ENCODE measurements at places on chromosomes 2 and 18. TPM values are rescaled to one million over a fixed set of nuclear protein-coding genes. Genes with fewer than 3 reads are reported as not detected.
A peak's percentile ranks its signal among the peaks of the same experiment; 100 is the strongest.

GRCh38 chr2:193963472-193964119 is 1693.4 kb upstream of the SLC39A10 start:
- no peaks in the 10 kb centered on the region for H3K27me3 ChIP-seq
- DNase-seq = no peak

- H3K27me3 ChIP-seq = no peaks in the 10 kb centered on the region
- DNase-seq = no peak
- H3K4me3 ChIP-seq = no peak overlapping the region
Observed at GRCh38 chr2:105999211-105999989, 194.7 kb downstream of the UXS1 start.

DNA sequence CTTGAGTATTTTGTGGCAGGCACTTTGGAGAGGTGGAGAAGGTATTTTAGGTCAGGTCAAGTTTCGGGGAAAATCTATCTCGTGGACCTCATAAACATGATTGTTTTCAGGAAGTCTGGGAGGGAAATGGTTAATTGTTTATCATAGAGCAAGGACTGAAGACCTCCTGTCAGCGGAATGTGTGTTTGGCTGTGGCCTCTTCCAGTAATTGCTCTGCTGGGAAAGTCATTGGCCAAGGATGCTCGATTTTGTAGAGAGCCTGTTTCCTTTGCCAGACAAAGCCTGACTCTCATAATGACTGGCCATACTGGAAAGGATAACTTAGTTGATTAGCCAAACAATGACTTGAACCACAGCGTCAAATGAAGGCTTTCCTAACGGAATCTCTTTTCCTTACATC is 30.0 kb downstream of the IL1R2 start:
- H3K4me3 ChIP-seq = no peak overlapping the region
- H3K27ac ChIP-seq = peak overlapping the region; percentile 35
- peaks cover 29% of the 10 kb centered on the region for H3K4me1 ChIP-seq
- H3K36me3 ChIP-seq = no peaks in the 10 kb centered on the region

VAMP5 gene
- total RNA-seq = 37.2 TPM

DPP4 gene
- total RNA-seq = 6.8 TPM

- H3K27ac ChIP-seq = no peak overlapping the region
- no peak overlapping the region for H3K4me3 ChIP-seq
- no peaks in the 10 kb centered on the region for H3K4me1 ChIP-seq
- H3K27me3 ChIP-seq = no peaks in the 10 kb centered on the region
- DNase-seq = no peak
Observed at GRCh38 chr18:78562531-78562961, 417.1 kb upstream of the SALL3 start.

COL5A2 gene
- total RNA-seq = 15.8 TPM

GRCh38 chr2:109254174-109254904 is 125.3 kb downstream of the SH3RF3 start:
- no peak overlapping the region for H3K27ac ChIP-seq
- peak; percentile 18 for DNase-seq
- no peaks in the 10 kb centered on the region for H3K36me3 ChIP-seq
- H3K4me3 ChIP-seq = no peak overlapping the region
- H3K4me1 ChIP-seq = no peaks in the 10 kb centered on the region

GRCh38 chr2:200095436-200095835 is 140.1 kb downstream of the MAIP1 start:
- no peaks in the 10 kb centered on the region for H3K36me3 ChIP-seq
- no peak overlapping the region for H3K27ac ChIP-seq
- H3K27me3 ChIP-seq = no peaks in the 10 kb centered on the region
- no peak overlapping the region for H3K4me3 ChIP-seq
- no peak for DNase-seq

GREB1L gene
- 17.5 TPM for total RNA-seq

GRCh38 chr2:160042054-160042453 is 20.4 kb downstream of the PLA2R1 start:
- no peaks in the 10 kb centered on the region for H3K27me3 ChIP-seq
- peaks cover 6% of the 10 kb centered on the region for H3K4me1 ChIP-seq
- H3K27ac ChIP-seq = no peak overlapping the region

GRCh38 chr18:50832754-50833153 is 12.9 kb upstream of the MRO start:
- H3K4me1 ChIP-seq = no peaks in the 10 kb centered on the region
- no peak overlapping the region for H3K27ac ChIP-seq
- no peaks in the 10 kb centered on the region for H3K36me3 ChIP-seq
- DNase-seq = no peak
